Lower leg skin (tissue), 4 donors: ENCODE measurements at places on chromosomes 16 and 17.

GRCh38 chr16:81239367-81240121 lies 1.1 kb downstream of the BCO1 start:
- no peak for DNase-seq

DNA sequence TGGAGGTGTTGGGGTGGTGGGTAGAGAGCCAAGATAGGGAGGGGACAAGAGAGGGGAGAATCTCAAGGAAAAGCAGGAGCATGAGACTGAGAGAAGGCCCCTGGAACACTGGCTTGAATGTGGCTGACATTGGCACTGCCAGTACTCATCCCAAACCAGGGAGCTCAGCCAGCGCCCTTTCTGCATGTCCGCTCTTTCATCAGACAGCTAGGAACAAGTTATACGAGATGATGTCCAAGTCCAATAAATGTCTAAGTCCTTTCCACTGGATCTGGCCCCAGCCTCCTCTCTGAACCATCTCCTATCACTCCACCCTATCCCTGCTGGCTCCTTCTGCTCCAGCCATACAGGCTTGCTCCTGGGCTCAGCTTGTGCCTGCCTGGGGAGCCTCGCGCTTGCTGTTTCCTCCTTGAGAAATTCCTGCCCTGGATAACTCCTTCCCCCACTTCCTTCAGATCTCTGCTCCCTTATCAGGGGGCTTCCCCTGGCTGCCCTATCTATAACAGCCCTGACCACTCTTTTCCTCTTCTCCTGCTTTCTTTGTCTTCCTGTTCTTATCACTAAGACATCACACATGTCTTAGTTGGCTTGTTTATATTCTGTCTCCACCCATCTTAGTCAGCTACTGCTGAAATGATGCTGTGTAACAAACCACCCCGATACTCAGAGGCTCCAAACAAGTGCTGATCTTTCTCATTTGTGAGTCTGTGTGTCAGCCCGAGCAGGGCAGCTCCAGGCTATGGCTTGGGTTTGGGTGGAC lies 37.1 kb upstream of the MEOX1 start:
- DNase-seq: no peak

DNA sequence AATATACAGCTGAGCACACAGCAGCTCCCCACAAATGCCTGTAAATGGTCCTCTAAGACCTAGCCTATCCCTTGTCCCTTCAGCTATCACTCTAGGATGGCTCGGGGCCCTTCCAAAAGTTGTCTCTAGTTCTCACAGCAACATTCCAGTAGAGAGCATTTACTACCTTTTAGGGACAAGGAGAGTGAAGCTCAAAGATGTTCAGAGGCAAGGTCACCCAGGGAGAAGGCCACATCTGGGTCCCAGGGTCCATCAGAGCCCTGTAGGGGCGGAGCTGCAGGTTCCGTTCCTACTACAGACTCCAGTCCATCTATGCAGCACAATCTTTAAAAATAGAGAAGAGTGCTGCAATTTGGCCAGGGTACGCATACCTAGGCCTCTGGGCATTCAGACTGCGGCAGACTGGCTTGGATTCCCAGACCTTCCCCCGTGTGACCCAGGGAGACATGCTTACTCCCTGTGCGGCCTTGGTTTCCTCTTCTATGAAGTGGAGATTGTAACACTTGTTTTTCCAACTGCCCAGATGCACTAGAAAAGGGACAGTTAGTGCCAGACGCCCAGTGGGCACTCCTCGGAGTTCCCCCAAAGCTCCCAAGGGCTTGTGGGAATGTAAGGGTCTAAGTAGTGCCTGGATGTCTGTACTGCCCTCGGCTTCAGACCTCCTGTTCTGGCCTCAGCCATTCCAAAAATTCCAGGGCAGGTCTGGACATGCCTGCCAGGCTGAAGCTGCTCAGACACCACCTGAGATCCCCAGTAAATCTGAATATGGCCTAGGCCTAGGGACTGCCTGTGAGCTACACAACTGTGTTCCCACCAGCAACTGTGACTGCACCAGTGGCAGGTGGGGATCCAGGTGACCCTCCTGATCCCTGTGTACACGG lies 2.5 kb downstream of the SLC12A4 start:
- DNase-seq: no peak

DNA sequence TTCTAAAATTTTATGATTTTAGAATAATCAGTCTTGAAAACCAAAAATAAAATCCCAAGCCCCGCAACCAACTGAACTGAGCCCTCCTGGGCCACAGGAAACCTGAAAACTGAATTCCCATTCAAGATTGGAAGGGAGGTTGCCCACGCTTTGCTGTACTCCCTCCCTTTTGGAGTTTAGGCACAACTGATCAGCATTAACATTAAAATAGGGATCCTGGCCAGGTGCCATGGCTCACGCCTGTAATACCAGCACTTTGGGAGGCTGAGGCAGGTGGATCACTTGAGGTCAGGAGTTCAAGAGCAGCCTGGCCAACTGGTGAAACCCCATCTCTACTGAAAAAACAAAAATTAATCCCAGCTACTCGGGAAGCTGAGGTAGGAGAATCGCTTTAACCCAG lies 52.7 kb upstream of the NETO2 start:
- DNase-seq: no peak

- no peak for DNase-seq
Measured at GRCh38 chr17:20122254-20122879, 113.2 kb downstream of the SPECC1 start.
